Fibroblast of skin of right quadriceps (primary cell): ENCODE measurements at places on chromosomes 16 and 17.
A peak's percentile ranks its signal among the peaks of the same experiment; 100 is the strongest.

- DNase-seq, result no peak
Observed at GRCh38 chr17:49513641-49514040, 18.5 kb downstream of the NGFR start.

GRCh38 chr17:73855720-73856333 lies 211.6 kb upstream of the SDK2 start:
- peak; percentile 11 for DNase-seq

GRCh38 chr16:89505204-89506112 lies 2.7 kb upstream of the SPG7 start:
- peak; percentile 74 for DNase-seq

- DNase-seq, result no peak
Observed at GRCh38 chr17:18074566-18075272, 13.0 kb upstream of the DRG2 start.

DNA sequence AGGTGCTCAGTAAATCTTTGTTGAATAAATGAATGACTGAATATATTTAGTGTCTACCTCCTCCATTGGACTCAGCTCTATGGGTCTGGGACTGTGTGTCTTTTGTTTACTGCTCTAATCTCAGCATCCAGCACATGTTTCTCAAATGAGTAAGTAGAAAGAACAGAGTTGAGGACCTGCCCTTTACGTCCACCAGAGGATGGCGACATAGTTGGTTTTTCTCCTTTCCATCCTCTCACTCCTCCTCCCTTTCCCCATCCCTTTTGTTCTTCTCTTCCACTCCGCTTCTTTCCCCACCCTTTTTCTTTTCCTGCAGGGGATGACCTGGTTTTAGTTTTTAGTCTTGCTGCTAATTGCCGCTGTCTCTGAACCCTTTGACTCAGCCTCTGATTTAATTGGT lies 12.1 kb upstream of the CHP2 start:
- no peak for DNase-seq

DNA sequence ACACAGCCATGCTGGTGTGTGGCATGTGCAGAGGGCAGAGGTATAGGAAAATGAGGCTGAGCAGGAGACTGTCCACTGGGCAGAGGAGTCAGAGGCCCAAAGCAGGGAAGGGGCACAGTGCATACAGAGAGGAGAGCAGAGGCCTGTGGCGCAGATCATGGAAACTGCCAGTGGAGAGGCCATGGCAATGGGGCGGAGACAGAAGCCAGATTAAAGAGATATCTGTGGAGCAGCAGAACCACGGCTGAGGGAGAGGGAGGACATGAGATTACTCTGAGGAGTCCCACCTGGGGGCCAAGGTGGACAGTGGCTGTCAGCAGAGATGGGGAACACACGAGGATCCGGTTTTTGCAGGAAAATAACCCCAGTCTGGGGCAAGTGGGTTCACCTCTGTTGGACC lies 43.3 kb downstream of the RANBP10 start:
- DNase-seq, result no peak

DNA sequence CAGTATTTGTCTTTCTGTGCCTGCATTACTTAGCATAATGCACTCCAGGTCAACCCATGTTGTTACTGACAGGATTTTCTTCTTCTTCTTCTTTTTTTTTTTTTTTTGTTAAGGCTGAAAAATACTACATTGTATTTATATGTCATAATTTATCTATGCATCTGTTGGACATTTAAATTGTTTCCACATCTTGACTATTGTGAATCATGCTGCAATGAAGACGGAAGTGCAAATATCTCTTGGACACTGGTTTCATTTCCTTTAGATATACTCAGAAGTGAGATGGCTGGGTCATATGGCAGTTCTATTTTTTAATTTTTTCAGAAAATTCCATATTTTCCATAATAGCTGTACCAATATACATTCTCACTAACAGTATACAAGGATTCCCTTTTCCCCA lies 272.7 kb upstream of the PMFBP1 start:
- DNase-seq, result no peak

GRCh38 chr17:4508207-4508606 lies 9.5 kb downstream of the SPNS2 start:
- no peak for DNase-seq

DNA sequence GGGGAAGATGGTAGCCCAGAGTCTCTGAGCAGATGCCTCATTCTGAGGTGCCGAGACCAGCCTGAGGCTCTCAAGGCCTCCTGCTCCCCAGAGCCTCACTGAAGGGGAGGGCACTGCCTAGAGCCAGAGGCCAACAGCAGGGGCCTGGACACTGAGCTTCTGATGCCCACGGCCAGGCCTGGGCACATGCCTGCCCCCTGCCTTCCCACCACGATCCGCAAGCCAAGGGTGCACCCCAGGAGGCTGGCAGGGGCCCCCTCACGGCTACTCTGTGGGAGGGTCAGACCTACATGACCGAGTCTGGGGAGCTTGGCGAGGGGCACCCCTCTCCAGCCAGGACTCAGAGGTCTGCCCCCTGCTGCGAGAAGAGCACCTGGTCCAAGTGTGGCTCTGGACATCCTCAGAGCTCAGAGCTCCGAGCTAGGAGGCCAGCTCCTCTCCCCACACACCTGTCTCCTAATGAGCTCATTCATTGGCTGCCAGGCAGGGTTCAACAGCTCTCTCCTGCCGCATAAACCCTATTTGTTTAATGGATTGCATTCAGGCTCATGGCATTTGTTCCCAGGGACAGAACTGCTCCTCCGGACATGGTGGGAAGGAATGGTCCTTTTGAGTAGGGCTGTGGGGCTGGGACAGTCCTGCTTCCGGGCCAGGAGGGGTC lies 13.9 kb downstream of the OTOP3 start:
- DNase-seq, result no peak

GRCh38 chr17:13030056-13030455 lies 12.2 kb upstream of the ELAC2 start:
- no peak for DNase-seq

DNA sequence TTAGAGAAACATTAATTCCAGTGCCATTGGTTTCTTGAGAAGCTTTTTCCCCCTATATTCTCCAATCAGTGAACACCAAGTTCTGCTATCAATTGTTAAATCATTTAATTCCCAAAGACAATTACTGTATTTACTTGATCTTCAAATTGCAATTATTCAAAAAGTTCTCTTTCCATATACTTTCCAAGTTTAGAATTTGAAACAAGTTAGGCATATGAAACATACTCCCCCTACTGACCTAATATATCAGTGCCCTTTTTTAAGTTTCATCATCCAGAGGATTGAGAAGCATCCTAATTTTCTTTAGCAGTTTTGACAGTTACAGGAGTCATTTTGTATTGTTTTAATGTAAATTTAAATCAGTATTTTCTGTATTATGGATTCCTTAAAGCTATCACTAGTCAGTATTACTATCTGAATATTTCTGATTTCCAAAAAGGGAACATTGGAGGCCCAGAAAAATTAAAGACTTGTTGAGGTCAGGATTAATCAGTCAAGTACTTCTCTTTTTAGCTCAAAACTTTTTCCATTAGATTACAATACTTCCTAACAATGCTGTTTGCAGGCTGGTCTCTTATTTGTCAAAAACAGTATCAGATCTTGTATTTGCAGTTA lies 16.3 kb downstream of the MEIOC start:
- DNase-seq, result peak; percentile 46

- DNase-seq, result no peak
Observed at GRCh38 chr17:38460716-38461630, 32.7 kb downstream of the ARHGAP23 start.

- no peak for DNase-seq
Observed at GRCh38 chr17:73492125-73492820, 152.0 kb downstream of the SDK2 start.

GRCh38 chr17:80296221-80296620 lies 35.6 kb downstream of the RNF213 start:
- no peak for DNase-seq

- no peak for DNase-seq
Observed at GRCh38 chr16:10558746-10559641, 21.4 kb downstream of the EMP2 start.

DNA sequence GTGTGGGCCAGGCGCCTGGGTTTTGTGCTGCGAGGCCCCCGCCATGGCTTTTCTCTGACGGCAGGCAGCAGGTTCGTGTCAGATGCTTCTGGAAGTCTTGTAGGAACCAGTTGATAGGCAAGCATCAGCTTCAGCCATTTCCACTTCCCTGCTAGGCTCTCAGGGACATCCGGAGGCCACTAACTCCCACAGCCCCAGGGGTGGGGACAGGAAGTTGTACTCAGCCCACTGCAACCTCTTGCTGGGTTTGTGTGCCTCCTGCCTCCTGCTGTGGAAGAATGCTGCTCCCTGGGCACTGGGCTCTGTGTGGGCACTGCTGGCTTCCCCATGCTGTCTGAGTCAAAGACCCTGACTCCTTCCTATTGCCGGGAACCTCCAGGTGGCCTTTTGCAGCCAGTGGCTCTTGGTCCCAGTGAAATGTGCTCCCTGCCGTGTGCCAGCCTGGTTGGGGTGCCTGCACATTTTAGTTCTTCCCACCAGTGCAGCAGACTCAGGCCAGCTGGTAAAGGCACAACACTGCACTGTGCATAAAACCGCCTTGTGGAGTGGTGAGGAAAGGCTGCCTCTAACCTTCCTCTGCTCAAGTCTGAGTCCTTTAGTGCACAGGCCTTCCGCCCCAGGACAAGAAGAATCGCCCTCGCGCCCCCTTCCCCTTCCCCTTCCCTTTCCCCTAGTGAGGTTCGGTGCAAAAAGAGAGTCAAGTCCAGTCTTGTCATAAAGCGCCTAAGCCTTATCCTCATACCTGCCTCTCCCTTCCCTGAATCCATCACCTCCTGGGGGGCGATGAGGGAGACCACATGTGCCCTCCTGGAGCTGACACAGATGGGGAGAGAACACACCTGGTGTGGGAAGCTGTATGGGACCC lies 16.6 kb downstream of the LDHD start:
- DNase-seq, result no peak

GRCh38 chr16:82024316-82024715 lies 10.7 kb upstream of the HSD17B2 start:
- DNase-seq, result no peak

DNA sequence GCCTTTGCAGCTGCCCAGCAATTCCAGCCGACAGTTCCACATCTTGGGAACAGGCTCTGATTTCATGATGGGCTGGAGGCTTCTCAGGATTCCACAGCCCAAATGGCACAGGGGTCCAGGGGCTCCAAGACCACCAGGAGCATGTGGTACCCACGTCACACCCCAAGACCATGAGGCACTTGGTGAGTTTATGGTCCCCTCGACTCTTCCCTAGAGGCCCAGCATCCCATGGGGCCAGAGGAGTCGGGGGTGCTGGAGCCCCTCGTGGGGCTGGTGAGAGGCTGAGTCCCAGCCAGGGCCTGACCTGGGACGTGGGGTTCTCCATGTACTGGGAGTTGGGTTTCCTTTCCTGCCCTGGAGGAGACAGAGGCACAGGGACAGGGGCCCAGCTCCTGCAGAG lies 10.1 kb upstream of the KRTAP17-1 start:
- DNase-seq, result no peak

DNA sequence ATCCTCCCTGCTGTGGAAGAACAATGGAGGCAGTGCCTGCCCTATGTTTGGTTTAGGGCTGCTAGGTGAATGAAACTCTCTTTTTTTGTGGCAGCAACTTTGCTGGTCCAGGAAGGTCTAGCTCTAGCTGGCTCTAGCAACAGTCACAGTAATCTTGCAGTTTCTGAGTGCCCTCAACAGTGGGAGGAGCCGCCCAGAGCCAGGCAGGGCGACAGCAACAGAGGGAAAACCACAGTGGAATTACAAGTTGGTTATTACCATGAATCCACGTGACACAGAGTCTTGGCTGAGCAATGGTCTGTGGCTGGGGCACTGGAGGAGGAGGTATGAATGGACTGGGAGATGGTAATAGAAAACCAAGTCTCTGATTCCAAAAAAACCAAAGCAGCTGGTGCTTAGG lies 10.3 kb downstream of the HSPB9 start:
- peak; percentile 74 for DNase-seq
